Stimulated activated CD8-positive, alpha-beta memory T cell treated with anti-CD3 and anti-CD28 coated beads, Interleukin-7, amount 100 ng/mL, for 1 hour (primary cell): ENCODE measurements at places on chromosomes 1 and 21.

- no peak for DNase-seq
Observed at GRCh38 chr1:8097077-8097799, 71.1 kb upstream of the ERRFI1 start.

- no peak for DNase-seq
Observed at GRCh38 chr1:201697174-201697573, 131.8 kb upstream of the IPO9 start.

GRCh38 chr1:200620273-200621131 lies at the start of gene KIF14:
Gene KIF14 (minus strand): TSS chr1:200620751. CDS start chr1:200618723, 2,028 bp downstream.
- peak; percentile 84 for DNase-seq

- DNase-seq = no peak
Observed at GRCh38 chr1:18293291-18293690, 185.7 kb downstream of the IGSF21 start.

DNA sequence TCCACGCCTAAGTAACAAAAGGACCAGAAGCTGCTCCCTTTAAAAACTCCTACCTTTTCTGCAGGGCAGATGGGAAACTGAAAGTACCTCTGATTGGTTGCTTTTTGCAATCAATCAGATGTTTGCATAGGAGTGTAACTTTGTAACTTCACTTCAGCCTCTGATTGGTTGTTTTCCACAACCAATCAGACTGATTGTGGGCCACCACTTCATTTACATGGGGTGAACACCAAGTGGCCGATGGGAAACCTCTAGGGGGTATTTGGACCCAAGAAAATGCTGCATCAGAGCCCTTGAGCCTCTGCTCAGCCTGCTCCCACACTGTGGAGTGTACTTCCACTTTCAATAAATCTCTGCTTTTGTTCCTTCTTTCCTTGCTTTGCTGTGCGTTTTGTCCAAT lies 32.8 kb upstream of the CD1D start:
- no peak for DNase-seq

DNA sequence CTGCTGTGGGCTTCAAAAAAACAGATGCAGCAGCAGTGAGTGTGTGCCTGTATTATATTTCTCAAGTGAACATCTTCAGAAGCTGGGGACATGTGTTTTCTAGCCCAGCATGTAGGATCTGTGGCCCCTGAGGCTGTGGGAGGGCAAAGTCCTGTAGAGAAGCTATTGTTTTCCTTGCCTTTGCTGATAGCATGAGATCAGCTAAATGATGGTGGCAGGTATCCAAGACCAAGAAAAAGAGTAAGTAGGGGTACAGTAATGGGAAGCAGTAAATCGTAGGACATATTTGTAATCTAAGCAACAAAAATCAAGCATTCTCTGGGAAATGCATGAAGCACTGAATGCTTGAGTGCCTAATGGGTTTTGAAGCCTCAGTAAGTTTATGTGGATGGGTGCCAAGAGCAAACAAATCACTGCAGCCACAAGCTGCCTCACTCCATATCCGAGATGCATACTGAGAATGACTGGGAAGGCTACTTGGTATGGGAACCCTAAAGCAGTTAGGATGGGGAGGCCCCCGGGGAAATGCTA lies 98.3 kb downstream of the CD58 start:
- DNase-seq = no peak

DNA sequence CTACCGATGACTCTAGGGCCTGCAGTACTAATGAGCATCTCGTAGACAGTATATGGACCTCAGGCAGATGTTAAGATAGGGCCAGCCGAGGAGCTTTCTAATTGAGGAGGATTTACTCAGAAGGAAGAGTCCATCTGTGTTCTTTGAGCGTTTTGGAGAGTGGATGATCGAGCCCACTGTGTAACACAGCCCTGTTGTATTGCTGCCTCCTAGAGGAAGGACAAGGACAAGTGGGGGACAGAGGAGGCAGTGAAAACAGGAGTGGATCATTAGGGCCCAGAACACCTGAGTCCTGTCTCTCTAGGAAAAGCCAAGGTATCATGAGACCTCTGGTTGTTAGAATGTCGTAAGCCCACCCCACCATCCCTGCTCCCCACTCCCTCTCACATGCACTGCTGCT lies 62.9 kb downstream of the TBX19 start:
- DNase-seq = no peak

DNA sequence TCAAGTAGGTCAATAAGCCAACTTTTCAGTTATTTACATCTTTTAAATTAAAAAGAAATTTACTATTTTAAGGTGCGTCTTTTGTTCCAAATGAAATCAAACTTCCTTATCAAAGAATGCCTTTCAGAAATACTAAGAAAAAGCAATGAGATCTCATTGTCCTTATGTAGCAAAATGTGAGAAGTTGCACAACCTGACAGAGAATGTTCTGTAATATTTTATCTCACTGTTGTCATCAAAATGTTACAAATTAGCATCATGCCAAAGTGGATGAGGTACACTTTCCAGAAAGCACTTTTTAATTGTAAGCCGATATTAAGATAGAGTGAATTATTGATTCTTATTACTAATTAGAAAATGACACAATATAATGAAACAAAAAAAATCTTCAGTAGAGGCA lies 50.4 kb downstream of the KCNT2 start:
- DNase-seq = no peak

DNA sequence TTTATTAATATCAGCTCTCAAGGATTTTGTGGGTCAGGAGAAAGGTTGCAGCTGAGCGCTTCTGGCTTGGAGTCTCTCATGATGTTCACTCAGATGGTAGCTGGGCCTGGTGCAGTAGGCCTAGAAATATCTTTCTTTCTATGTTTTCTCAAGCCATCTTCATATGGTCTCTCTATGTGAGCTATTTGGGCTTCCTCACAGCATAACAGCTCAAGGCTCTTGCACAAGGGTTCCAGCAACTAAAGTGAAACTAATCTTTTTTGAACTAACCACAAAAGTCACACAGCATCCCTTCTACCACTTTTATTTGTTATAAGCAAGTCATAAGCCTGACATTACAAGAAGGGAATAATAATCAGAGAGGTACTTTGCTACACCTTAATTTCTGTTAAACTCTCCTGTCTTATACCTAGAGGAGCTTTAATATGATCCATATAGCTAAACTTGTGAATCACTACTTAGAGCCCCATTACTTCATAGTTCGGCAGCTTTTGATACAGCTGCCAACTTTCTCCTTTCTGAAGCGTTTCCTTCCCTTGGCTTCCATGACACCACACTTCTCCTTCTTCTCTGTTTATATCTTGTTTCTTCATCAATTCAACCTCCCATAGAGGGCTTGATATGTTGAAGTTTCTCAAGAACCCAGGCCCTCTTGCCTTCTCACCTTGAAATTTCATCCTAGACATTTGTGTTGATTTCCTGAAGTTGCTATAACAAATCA lies 720.2 kb downstream of the LTN1 start:
- no peak for DNase-seq
